ENCODE measurements at places on chromosomes 12 and 14. TPM values are rescaled to one million over a fixed set of nuclear protein-coding genes. Genes with fewer than 3 reads are reported as not detected.

DNA sequence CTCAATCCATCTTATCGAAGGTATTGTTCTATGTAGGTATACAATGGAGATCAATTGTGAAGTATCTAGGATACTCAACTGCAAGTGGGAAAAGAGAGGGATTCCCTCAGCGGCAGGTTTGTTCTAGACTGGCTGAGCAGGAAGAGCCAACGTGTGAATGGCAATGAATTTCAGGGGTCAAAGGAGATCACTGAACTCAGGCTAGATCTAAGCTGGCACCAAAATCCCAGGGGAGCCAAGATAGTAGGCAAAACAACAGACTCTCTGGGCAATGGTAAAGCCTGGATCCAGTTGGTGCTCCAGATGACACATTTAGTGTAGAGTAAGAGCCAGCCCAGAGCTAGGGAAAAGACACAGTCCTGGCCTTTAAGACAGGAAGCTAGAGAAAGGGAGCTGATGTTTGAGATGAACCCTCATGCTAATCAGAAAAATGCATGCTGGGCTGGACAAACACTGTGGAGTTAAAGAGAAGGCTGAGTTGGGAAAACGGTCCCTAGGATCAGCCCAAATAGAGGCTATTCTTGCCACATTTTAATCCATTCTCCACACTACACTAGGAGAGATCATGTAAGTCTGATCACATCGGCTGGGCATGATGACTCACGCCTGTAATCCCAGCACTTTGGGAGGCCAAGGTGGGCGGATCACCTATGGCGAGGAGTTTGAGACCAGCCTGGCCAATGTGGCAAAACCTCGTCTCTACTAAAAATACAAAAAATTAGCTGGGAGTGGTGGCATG lies 45.6 kb downstream of the EFCAB11 start:
- DNase-seq = no peak

- no peak for DNase-seq
These were observed 1045.6 kb downstream of the BCL11B start for GRCh38 chr14:98226411-98226810.

GRCh38 chr12:131025939-131026702 lies 72.4 kb downstream of the ADGRD1 start:
- no peak for DNase-seq

DNA sequence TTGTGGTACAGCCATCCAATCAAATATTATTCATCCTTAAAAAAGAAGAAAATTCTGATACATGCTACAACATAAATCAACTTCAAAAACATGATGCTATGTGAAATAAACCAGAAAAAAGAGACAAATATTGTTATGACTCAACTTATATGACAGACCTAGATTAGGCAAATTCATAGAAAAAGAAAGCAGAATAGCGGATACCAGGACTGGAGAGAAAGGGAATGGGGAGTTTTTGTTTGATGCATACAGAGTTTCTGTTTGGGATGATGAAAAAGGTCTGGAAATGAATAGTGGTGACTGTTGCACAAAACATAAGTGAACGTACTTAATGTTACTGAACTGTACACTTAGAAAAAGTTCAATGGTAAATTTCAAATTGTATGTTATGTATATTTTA lies 82.3 kb downstream of the SPPL3 start:
- DNase-seq = no peak

DNA sequence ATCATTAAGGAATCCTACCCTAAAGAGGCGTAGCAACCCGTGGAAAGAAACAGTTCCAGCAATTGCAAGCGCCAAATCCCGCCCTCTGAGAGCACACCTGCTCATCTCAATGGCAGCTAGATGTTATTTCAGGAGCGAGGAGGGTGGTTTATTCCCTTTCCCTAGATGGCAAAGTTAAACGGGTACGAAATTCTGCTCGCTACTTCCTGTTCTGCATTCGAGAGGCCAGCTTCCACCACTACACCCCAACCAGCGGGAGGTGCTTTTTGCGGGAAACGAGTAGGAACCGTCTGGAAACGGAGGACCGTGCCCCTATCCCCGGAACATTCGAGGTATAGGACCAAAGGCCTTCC lies 536 bp downstream of the VPS29 start:
- no peak for DNase-seq

- DNase-seq = no peak
These were observed 20.1 kb upstream of the FBXO21 start for GRCh38 chr12:117210266-117210918.

DNA sequence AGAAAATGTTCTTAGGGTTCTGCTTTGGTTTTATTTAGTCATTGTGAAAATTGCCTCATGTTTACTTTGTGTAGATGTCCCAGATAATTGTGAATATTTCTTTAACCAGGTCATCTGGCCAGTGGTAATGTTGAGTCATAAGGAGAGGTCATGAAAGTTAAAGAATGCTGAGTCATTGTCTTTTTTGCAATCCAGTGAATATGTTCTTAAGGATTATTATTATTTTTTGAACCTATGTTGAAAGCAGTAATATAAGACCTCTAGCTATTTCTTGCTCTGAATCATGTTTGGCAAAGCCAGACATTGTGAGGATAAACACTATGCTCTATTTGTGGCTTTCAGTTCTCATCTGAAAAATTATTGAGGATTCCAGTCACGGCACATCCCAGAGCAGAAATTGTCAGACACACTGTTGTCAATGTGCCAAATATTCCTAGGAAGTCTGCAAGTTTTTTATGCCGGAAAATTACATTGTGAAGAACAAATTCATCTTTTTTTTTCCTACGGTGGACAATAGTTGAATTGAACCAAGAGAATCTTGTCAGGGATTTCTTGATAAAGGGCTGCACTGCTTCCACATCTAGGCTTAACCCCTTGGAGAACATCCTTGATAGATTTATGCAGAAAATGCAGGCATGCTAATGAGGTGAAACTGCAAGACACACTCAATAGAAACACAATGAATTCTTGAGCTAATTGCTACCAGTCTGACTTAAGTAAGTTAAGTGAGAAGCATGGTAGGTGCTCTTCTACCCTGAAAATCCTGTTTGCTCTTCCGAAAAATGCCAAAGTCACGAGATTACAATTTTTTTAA lies 369.6 kb downstream of the ATP23 start:
- DNase-seq = no peak

- DNase-seq = peak; percentile 80
These were observed 22.4 kb downstream of the CALM1 start for GRCh38 chr14:90419200-90419599.

- peak; percentile 29 for DNase-seq
These were observed 21.0 kb upstream of the RNASE2 start for GRCh38 chr14:20934148-20934762.

DNA sequence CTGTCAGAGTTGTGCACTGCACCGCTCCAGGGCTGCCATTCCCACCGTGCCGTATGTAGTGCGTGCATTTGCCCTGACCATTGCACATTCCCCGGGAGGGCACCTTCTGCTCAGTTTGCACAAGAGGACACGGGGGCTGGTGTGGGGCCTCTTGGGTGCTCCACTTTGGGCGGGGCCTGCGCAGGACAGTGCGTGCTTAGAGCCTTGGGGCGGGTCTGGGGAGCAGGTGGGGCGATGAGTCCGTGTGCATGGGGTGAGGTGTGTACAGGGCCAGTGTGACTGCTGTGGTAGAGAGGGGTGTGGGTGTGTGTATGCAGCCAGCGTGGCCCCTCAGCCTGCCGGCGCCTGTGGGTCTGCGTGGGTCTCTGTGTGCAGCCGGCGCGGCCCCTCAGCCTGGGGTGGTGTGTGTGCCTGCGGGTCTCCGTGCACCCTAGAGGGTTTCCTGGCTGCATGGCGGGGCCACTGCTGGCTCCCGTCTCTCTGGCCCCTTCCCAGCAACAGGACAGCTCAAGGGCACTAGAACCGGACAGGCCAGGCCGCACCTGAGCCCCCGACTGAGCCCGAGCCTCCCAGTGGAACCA lies 31.9 kb downstream of the FBRSL1 start:
- DNase-seq = no peak

DNA sequence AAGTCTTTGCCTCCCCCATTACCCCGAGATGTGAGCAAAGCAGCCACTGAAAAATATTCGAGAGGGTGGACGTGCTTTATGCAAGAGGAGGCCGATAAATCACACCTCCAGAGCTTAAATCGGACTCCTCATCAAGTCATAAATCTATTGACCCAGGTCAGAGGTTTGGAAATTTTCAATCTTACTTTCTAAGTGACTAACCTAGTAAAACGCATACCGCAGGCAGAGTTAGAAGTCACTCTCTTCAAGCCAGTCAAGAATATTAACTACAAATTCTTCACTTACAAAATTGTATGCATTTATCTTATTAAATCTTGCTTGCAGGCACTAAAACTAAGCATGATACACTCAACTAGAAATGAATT lies 34.9 kb downstream of the GPHB5 start:
- DNase-seq = no peak

DNA sequence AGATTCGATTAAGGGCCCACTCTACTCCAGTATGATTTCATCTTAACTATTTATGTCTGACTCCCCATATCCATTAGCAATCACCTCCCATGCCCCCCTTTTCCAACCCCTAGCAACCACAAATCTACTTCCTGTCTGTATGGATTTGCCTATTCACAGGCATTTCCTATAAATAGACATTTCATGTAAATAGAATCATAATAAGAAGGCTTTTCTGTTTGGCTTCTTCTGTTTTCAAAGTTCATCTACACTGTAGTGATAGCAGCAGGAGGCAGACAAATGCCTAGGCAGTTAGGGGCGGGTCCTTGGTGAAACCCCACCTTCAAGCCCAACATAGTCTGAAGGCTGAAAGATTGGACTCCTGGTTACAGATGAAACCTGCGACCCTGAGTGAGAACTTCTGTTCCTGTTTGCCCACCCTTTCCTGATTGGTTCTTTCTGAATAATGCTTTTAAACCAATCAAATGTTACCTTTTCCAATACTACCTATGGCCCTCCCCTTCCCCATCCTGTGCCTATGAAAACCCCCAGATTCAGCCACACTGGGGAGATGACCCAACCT lies 62.1 kb upstream of the HECTD1 start:
- DNase-seq = no peak

DNA sequence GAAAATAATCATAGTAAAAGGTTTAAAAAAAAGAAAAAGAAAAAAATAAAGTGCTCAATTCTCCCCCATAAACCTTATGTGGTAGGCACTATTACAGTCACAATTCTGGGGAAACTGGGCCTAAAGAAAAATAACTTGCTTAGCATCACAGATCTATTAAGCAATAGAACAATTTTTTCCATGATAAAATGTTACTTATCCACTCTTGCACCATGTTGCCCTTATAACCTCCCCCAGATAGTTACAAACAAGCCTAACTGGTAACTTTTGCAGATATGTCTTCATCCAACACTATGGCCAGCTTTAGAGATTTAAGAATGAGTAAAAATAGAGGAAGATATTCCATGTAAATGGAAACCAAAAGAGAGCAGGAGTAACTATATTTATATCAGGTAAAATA lies 164.8 kb downstream of the DUSP6 start:
- DNase-seq = no peak

DNA sequence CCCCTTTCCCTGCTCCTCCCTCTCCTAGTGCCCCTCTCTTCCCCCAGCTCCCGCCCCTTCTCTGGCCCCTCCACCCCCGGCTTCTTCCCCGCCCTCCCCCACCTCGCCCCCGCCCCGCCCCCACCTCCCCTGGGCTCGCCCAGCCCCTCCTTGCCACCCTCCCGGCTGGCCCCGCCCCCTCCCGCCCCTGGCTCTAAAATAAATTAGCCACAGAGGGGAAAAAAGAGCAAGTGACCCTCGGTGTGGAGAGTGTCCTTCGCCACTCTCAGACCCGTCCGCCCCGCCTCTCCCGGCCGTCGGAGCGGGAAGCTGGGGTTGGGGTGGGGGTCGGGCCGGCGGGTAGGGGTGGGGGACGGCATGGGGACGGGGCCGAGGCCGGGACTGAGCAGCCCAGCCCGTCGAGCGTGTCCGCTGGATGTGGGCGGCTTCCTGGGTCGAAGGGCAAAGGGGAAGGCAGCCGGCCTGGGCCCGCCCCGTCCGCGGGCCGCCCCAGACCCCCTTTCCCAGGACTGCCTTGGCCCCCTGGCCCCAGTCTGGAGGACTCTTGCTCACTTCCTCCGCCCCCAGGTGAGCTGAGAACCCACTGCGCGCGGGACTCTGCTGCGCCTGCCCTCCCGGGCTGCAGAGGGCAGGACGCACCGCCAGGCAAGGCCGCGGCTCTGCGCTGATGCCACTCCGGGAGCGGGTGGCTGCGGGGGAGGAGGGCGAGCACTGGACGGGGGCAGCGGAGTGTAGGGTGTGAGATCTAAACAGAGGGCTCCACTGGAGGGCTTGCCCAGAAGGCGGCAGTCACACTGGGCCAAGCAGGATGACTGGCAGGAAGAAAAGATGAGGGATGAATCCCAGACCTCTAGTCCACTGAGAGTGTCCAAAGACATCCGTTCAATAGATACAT lies 570 bp upstream of the FIGNL2 start:
- no peak for DNase-seq

DNA sequence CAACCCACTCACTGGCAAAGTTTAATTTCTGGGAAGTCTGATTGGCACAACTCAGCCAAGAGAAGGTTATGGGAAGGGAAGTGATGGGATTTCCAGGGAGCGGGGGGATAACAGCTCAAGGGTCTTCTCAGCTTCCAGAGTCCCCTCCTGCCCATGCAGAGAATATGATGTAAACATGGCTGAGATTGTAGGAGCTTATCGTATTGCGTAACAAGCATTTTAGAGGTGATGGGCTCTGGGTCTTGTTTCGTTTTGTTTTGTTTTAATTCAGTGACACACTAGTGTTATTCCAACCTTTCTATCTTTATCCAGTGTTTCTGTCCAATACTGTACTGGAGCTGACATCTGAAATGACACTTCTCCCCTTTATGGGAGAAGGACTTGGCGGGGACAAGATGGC lies 762.1 kb upstream of the TMEM132C start:
- DNase-seq = no peak

DNA sequence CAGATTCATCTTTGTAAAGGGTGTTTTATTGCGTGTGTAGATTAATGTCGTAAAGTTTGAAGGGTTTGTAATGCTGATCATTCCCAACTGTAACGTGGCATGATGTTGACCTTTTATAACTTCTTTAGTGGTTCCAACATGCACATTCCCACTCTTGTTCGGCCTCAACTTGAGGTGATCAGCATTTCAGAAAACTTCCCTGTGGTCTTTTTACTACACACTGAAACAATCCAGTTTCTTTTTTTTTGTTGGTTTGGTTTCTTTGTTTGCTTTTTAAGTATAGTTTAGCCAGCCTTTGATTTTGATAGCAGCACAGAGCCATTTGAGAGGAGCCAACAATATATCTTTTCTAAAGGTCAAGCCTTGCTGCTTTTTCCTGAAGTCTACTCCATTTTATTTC lies 22.8 kb downstream of the UTP20 start:
- DNase-seq = no peak

Gene CLEC1B
- total RNA-seq = not detected

Gene NTS
- total RNA-seq = 1.3 TPM

Gene TCL1A
- not detected for total RNA-seq

Gene PPM1H
- total RNA-seq = 4.9 TPM

Gene YLPM1
- total RNA-seq = 30.0 TPM

Gene GUCY2C
- not detected for total RNA-seq

Gene C12orf56
- not detected for total RNA-seq

Gene AQP5
- 1.3 TPM for total RNA-seq

Gene KRT82
- not detected for total RNA-seq

Gene GNG2
- total RNA-seq = 6.2 TPM

Gene LYSET
- 5.4 TPM for total RNA-seq

Gene NYNRIN
- 7.5 TPM for total RNA-seq

Gene FAM186B
- total RNA-seq = not detected
